GM03348 (cell line): ENCODE measurements at places on chromosomes 2 and 18.
A peak's percentile ranks its signal among the peaks of the same experiment; 100 is the strongest.

DNA sequence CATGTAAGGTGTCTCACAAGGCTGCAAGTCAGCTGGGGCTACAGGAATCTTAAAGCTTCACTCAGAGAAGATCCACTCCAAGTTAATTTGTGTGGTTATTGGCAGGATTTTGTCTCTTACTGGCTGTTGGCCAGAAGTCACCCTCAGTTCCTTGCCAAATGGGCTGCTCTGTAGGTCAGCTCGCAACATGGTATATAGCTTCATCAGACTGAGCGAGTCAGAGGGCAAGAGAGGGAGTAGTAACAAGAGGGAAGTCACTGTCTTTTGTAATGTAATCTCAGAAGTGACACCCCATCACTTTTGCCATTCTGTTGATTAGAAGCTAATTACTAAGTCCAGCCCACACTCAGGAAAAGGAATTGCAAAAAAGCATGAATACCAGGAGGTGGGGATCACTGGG is 119.5 kb downstream of the LRRTM1 start:
- DNase-seq, result no peak

DNA sequence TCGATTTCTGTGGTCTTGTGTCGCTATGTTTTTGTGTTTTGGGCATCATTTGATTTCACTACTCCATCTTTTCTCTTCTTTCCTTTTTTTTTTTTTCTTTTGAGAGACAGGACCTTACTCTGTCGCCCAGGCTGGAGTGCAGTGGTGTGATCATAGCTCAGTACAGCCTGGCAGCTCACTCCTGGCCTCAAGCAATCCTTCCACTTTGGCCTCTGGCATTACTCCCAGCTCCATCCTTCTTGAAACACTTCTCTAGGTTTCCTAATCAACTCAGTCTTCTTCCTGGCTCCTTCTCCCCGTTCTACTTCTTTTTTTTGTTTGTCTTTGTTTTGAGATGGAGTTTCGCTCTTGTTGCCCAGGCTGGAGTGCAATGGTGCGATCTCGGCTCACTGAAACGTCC is 26.5 kb downstream of the TCF23 start:
- no peak for DNase-seq

DNA sequence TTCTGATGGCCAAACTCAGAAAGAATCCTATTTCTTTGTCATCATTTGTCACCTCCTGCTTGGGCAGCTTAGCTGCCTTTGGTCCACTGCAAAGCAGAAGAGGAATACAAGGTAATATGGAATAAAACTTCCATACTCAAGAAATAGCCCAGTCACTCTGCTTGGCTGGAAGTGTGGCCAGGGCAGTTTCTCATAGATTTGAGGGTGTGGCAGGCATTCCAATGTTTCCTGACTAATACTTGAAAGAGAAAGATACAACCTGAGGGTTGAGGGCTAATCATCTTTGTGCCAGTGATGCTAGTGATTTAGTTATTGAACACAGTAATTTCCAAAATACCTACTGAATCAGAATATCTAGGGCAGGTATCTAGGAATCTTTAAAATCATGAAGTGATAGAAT is 83.1 kb downstream of the FAM161A start:
- DNase-seq, result peak; percentile 13

DNA sequence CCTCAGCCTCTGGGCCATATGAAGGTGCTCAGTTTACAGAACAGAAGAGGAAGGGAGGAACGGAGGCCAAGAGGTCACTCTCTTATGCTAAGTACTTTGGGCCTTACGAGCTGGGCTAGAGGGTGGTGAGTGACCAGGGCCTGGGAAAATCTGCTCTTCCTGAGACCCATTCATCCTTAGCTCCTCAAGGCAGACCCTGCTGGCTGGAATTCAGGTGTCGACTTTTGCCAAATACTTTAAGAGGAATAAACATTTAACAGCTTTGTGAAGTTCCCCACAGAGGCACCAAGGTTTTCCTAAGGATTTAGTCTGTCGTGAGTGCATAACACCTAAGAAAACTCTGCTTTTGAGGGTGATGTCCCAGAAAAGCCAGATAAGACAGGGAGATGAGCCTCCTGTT is 129.7 kb upstream of the SIX2 start:
- DNase-seq, result no peak

GRCh38 chr2:100235098-100235497 is 87.2 kb downstream of the LONRF2 start:
- no peak for DNase-seq

DNA sequence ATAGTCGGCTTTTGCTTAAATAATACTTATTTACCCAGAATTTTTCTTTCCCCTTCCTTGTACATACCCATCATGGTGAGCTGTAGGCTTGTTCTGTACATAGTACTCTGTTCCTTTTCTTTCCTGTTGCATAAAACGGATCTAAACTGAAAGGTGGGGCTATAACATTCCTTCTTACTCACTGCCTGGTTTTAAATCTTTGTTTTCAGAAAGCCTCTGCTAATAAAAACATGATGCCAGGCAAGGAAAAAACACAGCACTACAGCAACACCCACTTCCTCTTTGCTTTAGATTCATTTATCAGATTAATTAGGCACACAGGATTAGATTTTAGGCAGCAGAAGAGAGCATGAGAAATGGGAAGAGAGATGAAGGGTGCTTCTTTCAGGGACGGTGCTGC is 19.6 kb upstream of the STON1 start:
- peak; percentile 62 for DNase-seq

DNA sequence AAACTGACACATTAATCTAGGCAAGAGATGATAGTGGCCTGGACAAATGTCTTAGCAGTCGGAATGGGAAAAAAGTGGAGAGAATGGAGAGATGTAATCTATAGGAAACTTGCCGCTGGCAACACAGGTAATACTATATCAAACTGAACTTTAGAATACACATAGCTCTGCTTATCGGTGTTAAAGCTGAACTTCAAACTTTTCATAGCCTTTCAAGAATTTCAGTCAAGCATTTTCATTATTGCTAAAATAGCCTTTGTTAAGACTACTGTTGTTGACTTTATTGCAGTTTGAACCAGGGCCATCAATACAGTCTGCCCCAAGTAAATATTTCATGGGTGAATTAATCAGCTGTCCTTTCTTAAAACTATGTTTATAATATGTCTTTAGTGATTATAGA is 12.9 kb upstream of the CHST9 start:
- DNase-seq, result no peak

DNA sequence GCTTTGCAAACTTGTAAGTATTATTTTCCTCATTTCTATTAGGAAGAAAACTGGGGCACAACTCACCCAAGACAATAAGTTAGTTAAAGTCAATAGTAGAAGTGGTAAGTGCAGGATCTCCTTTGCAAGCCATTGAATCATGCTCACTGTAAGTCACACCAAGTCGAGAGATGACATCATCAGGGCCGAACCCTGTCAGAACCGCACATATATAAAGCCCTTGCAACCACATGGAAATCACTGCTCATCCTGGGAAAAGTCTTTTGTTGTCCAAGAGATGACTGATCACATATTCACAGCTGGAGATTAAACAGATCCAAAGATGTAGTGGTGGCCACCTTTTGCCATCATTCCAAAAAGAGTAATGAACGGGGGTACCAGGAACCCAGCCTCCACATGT is 484.8 kb upstream of the ID2 start:
- peak; percentile 24 for DNase-seq

DNA sequence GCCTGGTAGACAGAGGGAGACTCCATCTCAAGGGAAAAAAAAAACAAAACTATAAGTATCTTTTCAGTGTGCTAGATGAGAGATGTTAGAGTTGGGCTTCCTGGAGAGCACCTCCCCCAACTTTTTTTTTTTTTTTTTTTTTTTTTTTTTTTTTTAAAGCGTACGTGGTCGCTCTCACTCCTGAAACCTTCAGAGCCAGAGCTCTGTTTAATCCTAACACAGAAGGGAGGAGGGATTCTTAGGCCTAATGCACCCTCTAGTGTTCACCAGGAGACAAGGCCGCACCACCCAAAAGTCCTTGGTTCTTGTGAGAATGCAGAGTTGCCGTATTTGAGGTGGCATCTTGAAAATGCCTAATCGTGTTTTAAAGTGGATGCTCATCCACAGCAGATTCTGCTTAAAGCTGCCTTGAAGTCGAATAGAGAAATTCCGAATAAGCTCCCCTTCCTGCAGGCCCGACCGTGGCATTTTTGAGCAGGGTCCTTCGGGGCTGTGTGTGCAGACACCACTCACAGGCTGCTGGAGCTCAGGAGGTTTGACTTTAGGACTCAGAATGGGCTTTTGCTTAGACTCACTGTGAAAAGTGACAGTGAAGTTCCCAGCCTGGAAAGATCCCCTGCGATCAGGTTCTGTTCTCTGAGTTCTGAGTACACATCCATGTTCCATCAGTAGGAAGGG is 252.6 kb downstream of the AGAP1 start:
- DNase-seq, result peak; percentile 92

DNA sequence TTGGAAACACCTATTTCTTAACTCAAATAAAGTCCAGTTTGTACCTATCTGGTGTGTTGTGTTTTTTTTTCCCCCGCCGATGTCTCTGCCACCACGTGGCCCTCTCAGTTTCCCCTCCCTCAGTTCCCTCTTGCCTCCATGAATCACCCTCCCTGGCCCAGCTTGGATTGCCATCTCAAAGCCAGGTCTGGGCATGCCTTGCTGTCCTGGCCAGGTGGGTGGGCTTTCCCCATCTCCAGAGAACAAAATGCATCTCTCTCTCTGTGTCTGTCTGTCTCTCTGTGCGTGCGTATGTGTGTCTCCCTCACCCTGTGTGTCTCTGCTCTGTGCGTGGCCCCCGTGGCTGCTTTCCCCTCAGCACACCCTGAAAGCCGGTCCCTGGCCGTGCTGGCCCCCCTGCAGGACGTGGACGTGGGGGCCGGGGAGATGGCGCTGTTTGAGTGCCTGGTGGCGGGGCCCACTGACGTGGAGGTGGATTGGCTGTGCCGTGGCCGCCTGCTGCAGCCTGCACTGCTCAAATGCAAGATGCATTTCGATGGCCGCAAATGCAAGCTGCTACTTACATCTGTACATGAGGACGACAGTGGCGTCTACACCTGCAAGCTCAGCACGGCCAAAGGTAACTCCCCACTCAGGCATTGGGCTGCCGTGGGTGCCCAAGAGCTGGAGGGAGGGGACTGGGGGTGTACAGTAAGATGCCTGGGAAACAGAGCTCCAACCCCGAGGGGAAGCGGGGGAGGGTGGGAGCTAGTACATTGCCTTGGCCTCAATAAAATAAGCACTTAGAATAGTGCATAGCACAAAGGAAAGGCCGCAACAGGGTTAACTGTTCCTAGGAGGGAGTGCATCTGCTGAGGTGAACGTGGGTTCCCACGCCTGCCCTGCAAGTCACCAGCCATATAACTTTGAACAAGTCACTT is 31.6 kb upstream of the GMPPA start:
- no peak for DNase-seq

GRCh38 chr2:15591692-15592463 is at the start of gene DDX1:
Gene DDX1 (plus strand): TSS chr2:15591868. CDS start chr2:15591934, 66 bp downstream.
- peak; percentile 94 for DNase-seq

- peak; percentile 35 for DNase-seq
These were observed 105.4 kb upstream of the LGALSL start for GRCh38 chr2:64348386-64349130.

DNA sequence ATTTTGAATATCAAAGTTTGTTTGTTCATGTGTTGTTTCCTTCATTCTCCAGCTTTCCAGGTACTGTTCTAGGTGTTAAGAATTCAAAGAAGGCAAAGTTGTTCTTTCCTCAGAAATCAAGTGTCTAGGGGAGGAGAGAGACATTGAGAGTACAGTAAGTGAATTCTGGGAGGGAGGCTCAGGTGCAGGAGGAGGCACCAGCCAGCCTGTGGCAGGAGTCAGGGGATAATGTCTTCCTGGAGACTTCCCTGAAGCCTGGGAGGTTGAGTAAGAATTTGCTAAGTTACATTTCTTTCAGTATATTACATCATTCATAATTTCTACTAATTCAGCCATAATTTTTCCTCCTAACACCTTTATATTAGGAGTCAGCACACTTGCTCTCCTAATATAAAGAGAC is 462.1 kb downstream of the TDRD15 start:
- DNase-seq, result no peak

GRCh38 chr2:72112981-72113846 is 34.4 kb downstream of the CYP26B1 start:
- DNase-seq, result no peak

DNA sequence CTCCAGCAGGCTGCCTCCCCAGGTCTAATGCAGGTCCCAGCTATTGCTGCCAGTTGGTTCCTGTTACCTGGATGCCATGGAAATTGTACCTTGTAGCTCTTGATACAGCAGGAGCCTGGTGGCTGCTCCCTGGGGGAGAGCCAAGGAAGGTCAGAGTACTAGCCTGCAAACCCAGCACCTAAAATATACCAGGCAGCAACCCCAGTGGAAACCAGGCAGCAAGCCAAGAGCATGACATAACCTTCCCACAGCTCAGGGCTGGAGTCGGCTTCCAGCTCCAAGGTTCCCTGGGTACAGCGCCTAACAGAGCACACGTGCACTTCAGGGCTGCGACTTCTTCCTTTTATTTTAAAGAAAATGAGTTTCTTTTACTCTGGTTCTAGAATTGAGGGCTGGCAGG is 30.3 kb downstream of the TNP1 start:
- peak; percentile 68 for DNase-seq

DNA sequence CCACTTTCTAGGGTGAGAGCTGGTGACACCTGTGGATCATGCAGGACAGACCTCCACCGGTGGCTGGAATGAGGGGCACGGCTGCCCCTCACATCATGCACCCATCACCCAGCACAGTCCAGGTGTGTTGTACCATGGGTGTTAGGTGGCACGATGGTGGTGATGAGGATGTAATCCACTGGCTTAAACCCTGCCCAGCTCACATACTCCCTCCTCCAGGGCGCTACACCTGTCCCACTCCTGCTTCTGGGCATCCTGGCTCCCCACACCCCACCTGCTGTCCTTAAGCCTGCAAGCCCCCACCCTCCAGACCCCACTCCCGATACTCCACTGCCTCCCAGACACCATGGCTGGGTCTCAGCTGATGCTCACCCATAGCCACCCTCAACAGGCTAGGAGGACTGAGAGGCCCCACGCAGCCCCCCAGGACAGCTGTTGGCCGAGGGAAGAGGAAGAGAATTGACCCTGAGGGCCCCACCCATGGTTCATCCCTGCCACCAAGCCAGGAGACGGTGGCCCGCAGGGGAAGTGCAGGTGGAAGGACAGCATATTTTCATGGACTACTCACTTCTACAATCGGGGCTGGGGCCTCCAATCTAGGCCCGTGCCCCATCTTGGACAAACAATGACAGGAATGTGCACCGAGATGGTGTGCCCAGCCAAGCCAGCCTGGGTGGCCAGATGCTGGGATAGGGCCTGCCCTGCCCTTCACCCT is 34.3 kb downstream of the MAL start:
- no peak for DNase-seq

DNA sequence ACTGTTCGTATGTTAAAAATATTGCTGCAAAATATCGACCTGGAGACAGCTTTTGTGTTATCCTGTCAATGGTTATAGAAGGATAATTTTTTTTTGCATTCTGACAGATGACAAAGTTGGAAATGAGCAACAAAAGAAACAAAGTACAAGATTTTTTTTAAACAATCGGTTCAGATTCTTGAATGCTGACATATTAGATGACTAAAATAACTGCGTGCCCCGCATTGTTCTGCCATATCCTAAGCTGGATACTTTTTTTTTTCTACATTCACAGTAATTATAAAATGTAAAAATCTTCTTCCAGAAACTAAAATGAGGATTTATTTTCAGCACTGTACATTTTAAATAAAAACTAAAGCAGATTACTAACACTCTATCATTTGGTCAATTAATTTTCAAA is 67.1 kb downstream of the ABCG8 start:
- no peak for DNase-seq

- no peak for DNase-seq
These were observed 762.3 kb upstream of the ID2 start for GRCh38 chr2:7919510-7919909.
